Stimulated activated CD8-positive, alpha-beta memory T cell treated with anti-CD3 and anti-CD28 coated beads, Interleukin-2, amount 100 ng/mL, for 1 hour (primary cell): ENCODE measurements at places on chromosomes 4 and X.

DNA sequence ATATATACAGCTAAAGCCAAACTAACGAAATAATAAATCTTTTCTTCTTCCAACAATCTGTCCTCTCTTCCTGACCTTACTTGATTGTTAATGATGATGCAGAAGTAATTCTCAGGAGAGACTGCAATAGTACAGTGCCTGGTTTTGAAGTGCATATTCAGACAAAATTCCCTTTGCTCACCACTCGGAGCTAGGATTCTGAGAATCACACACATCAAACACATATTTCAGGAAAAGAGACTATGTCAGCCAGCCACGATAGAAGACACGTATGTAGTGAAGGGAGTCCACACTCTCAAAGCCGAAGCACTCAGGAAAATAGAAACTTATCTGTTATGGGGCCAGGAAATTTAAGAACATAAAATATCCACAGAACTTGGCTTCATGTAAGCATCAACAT is 362.5 kb upstream of the FAT1 start:
- DNase-seq, result no peak

GRCh38 chr4:48578132-48578968 is 88.3 kb downstream of the ZAR1 start:
- peak; percentile 8 for DNase-seq

DNA sequence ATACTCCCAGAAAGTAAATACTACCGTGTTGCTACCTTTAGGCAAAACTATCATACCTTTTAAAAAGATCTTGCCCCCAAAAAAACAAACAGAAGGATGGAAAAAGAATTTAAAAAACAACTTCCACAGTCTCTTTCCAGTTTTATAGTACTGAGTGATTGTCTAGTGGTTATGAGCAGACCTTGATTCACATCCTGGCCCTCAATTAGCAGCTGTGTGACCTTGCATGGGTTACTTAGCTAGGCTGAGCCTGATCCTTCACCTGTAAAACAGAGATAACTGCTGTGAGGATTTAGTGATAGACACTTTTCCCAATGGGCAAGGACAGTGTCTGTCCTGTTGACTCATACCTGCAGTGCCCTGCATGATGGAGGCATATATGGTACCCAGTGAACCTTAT is 49.0 kb downstream of the SMAD1 start:
- no peak for DNase-seq

DNA sequence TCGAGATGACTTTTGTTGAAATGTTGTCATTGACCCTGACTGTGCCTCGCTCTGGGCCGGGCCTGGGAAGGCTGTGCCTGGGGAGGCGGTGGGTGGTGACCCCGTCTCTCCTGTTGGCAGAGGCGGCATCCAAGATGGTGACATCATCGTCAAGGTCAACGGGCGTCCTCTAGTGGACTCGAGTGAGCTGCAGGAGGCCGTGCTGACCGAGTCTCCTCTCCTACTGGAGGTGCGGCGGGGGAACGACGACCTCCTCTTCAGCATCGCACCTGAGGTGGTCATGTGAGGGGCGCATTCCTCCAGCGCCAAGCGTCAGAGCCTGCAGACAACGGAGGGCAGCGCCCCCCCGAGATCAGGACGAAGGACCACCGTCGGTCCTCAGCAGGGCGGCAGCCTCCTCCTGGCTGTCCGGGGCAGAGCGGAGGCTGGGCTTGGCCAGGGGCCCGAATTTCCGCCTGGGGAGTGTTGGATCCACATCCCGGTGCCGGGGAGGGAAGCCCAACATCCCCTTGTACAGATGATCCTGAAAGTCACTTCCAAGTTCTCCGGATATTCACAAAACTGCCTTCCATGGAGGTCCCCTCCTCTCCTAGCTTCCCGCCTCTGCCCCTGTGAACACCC is 36.4 kb downstream of the HTRA3 start:
- DNase-seq, result no peak
